ENCODE measurements at places on chromosomes 2 and 18.
A peak's percentile ranks its signal among the peaks of the same experiment; 100 is the strongest.

DNA sequence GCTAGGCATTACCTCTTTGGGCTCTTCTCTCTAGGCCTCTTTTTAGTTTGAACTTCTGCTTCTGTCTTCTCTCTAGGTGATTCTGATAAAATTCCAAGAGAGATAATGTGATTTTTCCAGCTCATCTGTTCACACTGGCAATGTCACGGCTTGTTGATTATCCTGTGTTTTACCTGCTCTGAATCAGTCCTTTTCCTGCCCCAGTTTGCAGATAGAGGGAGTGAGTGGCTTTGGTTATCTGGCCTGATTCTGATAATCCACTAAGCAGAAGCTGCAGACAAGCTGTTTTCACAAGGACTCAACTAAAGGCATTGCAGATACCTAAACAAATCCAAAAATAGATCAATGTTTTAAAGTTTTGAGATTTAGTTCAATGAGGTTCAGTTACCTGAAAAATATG lies 111.9 kb downstream of the DCC start:
- H3K27ac ChIP-seq, result no peak overlapping the region
- no peak overlapping the region for H3K4me3 ChIP-seq
- no peaks in the 10 kb centered on the region for H3K4me1 ChIP-seq

DNA sequence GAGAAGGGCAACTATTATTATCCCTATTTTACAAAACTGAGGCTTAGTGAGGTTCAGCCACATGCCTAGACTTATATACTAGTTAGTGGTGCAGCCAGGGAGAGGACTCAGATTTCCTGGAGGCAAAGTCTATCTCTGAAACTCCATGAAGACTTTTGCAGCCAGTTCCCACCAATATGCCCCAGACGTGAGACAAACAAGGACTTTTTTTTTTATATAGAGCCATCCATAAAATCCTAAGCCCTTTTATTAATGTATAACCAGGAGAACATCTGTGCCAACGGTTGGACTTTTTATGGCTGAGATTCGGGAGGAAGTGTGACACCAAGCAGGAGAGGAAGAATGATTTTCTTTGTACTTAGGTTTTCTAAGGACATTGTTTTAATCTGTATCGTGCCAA lies 29.9 kb downstream of the LIPG start:
- H3K4me1 ChIP-seq, result no peaks in the 10 kb centered on the region
- no peak overlapping the region for H3K4me3 ChIP-seq
- no peak for DNase-seq
- no peak overlapping the region for H3K27ac ChIP-seq
- no peaks in the 10 kb centered on the region for H3K27me3 ChIP-seq
- H3K36me3 ChIP-seq, result no peaks in the 10 kb centered on the region

DNA sequence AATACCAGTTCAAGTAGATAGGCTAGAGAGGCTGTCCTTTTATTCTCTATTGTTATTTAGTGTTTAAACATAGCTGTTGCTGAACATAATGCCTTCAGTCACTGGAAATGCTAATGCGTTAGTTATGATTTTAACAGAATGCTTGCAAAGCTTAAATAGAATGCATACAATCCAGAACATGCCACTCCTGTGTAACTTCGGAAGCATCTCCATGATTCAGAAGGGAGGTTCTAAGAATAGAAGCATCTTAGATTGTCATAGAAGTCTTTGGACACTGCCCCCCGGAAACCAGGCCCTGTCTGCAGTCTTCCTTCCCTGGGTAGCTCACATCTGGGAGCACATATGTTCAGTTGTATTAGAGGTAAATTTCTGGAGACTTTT lies 73.2 kb downstream of the ZNF532 start:
- no peak overlapping the region for H3K4me3 ChIP-seq
- no peaks in the 10 kb centered on the region for H3K4me1 ChIP-seq

- no peaks in the 10 kb centered on the region for H3K36me3 ChIP-seq
- no peaks in the 10 kb centered on the region for H3K4me1 ChIP-seq
- no peak overlapping the region for H3K27ac ChIP-seq
- no peak overlapping the region for H3K4me3 ChIP-seq
- no peaks in the 10 kb centered on the region for H3K27me3 ChIP-seq
Observed at GRCh38 chr2:216546641-216547403, 48.2 kb downstream of the RPL37A start.

- no peaks in the 10 kb centered on the region for H3K27me3 ChIP-seq
- no peak overlapping the region for H3K27ac ChIP-seq
- no peaks in the 10 kb centered on the region for H3K36me3 ChIP-seq
- no peaks in the 10 kb centered on the region for H3K4me1 ChIP-seq
- H3K4me3 ChIP-seq, result no peak overlapping the region
Observed at GRCh38 chr18:10064267-10064666, 150.5 kb downstream of the VAPA start.

DNA sequence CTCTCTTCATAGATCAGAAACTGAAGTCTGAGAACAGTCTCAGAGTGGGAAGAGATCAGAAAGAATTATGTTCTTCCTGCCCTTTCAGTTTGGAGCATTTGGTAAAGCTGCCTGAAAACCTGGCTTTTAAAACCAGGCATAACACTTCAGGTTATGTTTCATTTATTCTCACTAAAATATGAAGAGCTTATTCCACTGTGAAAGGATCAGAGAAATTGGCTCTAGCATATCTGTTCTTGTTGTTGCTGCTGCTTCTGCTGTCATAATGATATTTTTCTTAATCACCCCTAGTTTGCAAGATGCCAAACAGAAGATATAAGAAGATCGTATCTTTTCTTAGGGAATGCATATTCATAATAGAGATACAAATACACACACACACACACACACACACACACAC lies 476.9 kb downstream of the XIRP2 start:
- no peak overlapping the region for H3K27ac ChIP-seq
- H3K36me3 ChIP-seq, result no peaks in the 10 kb centered on the region
- H3K4me1 ChIP-seq, result no peaks in the 10 kb centered on the region

GRCh38 chr2:128416109-128416785 lies 97.6 kb upstream of the HS6ST1 start:
- DNase-seq, result no peak
- no peaks in the 10 kb centered on the region for H3K36me3 ChIP-seq
- no peak overlapping the region for H3K4me3 ChIP-seq
- no peaks in the 10 kb centered on the region for H3K4me1 ChIP-seq
- no peaks in the 10 kb centered on the region for H3K27me3 ChIP-seq

DNA sequence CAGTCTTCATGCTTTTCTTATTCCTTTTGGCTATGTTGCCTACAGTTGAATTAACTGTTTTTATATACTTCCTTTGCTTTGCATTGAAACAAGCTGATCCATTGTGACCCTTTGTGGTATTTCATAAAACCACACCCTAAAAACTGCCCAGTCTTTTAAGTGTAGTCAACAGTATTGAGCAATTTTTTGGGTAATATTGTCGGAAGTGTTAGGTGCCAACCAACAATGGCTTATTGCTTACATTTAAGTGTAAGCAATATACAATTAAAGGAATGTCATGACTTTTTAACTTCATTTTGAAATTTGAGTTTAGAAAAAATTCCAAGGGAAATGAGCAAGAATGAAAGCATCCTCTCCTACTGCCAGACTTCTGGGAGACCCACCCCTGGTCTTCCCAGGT lies 174.1 kb downstream of the NEDD4L start:
- no peaks in the 10 kb centered on the region for H3K36me3 ChIP-seq
- 0 out of 2 replicates have a peak, but pooled peaks cover 7% of the 10 kb centered on the region for H3K4me1 ChIP-seq
- no peak for DNase-seq
- H3K27me3 ChIP-seq, result no peaks in the 10 kb centered on the region
- no peak overlapping the region for H3K4me3 ChIP-seq
- H3K27ac ChIP-seq, result no peak overlapping the region

DNA sequence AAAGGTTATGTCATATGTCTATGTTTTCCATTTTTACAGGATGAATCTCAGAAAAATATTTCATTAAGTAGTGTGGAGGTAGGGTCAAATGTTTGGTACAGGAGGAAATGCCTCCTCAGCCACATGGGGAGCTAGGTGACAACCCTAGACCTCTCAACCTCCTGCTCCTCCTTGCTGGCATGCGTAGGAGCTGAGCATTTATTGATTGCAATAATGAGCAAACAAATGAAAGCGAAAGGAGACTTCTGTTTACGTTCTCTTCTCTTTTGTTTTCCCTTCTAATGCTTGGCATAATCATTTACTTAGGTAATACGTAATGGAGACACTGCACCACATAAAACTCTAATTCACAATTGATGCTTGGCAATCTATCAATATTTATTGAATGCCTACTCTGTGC lies 95.1 kb upstream of the CCBE1 start:
- no peaks in the 10 kb centered on the region for H3K36me3 ChIP-seq
- DNase-seq, result no peak
- no peak overlapping the region for H3K27ac ChIP-seq
- no peaks in the 10 kb centered on the region for H3K27me3 ChIP-seq
- H3K4me3 ChIP-seq, result no peak overlapping the region
- H3K4me1 ChIP-seq, result no peaks in the 10 kb centered on the region

GRCh38 chr2:71801556-71801955 lies 346.1 kb downstream of the CYP26B1 start:
- no peak for DNase-seq
- no peaks in the 10 kb centered on the region for H3K27me3 ChIP-seq
- H3K27ac ChIP-seq, result no peak overlapping the region
- no peak overlapping the region for H3K4me3 ChIP-seq
- no peaks in the 10 kb centered on the region for H3K4me1 ChIP-seq
- no peaks in the 10 kb centered on the region for H3K36me3 ChIP-seq

- DNase-seq, result no peak
- no peak overlapping the region for H3K27ac ChIP-seq
- H3K27me3 ChIP-seq, result no peaks in the 10 kb centered on the region
- H3K36me3 ChIP-seq, result no peaks in the 10 kb centered on the region
- H3K4me1 ChIP-seq, result no peaks in the 10 kb centered on the region
Observed at GRCh38 chr2:69084492-69084891, 71.5 kb downstream of the ANTXR1 start.

DNA sequence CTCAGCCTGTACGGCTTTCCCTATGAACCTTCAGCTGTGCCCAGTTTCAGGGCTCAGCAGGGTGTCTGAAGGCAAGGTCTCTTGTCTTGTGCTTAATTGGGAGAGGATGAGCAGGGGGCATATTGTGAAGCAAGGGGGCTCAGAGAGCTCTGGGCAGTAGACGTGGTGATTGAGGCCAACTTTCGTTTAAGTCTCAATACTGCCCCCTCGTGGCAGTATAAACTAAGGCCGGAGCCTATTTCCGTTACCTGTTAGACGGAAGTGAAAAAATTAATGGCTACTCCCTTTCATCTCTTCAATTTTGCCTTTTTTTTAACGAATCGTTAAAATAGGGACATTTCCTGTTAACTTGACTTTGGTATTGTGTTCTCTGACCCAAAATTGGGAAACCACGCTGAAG lies 193.4 kb downstream of the TDRD15 start:
- H3K4me1 ChIP-seq, result no peaks in the 10 kb centered on the region
- H3K27me3 ChIP-seq, result no peaks in the 10 kb centered on the region
- peak; percentile 52 for DNase-seq
- no peak overlapping the region for H3K4me3 ChIP-seq
- no peaks in the 10 kb centered on the region for H3K36me3 ChIP-seq
- H3K27ac ChIP-seq, result no peak overlapping the region

GRCh38 chr2:195313962-195314361 lies 343.1 kb upstream of the SLC39A10 start:
- no peak for DNase-seq
- H3K27ac ChIP-seq, result no peak overlapping the region
- H3K4me1 ChIP-seq, result no peaks in the 10 kb centered on the region
- H3K36me3 ChIP-seq, result no peaks in the 10 kb centered on the region

DNA sequence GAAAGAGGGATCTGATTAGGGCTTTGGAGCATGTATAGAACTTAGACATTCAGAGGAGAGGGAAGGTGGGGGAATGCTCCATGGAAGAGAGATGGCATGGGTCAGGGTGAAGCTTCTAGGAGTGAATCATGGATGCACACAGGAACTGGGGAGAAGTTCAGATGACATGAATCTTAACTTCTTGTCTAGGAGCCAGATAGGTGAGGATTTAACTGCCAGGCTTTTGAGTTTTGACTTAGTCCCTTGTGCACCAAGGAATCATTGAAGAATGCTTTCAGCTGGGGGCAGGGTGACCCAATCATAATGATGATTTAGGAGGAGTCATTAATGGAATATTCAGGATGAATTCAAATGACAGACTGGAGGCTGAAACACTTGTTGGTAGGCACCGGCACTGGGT lies 48.7 kb downstream of the ACYP2 start:
- H3K27ac ChIP-seq, result no peak overlapping the region
- H3K4me1 ChIP-seq, result no peaks in the 10 kb centered on the region
- no peaks in the 10 kb centered on the region for H3K36me3 ChIP-seq
- no peaks in the 10 kb centered on the region for H3K27me3 ChIP-seq
- DNase-seq, result no peak

- H3K4me1 ChIP-seq, result peaks cover 31% of the 10 kb centered on the region
- H3K4me3 ChIP-seq, result peak overlapping the region; percentile 49
- no peaks in the 10 kb centered on the region for H3K27me3 ChIP-seq
- H3K27ac ChIP-seq, result peak overlapping the region; percentile 81
Observed at GRCh38 chr2:201263779-201264178, 3.4 kb downstream of the CASP8 start.

DNA sequence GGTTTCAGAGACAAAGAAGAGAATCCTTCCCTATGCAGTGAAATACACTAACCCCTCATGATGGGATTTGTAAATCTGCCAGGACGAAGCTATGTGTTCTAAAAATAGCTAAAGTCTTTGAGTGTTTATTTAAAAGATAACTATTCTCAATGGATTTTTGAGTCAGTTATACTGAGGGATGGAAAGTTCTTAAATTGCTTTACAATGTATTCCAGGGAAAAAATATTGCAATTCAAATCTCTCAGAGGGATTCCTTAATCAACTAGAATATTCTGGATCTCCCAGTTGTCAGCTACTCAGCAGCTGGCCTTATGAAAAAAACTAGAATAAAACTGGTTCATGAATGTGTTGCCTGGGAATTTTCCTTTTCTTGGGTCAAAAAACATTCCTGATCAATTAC lies 312.4 kb downstream of the PLCL1 start:
- DNase-seq, result no peak
- no peaks in the 10 kb centered on the region for H3K27me3 ChIP-seq
- no peaks in the 10 kb centered on the region for H3K36me3 ChIP-seq
- H3K27ac ChIP-seq, result no peak overlapping the region
- no peak overlapping the region for H3K4me3 ChIP-seq

- DNase-seq, result no peak
- no peak overlapping the region for H3K4me3 ChIP-seq
- H3K27me3 ChIP-seq, result no peaks in the 10 kb centered on the region
- no peaks in the 10 kb centered on the region for H3K36me3 ChIP-seq
Observed at GRCh38 chr18:8381821-8382459, 227.3 kb upstream of the RAB12 start.

- H3K27ac ChIP-seq, result no peak overlapping the region
- DNase-seq, result no peak
- H3K36me3 ChIP-seq, result no peaks in the 10 kb centered on the region
- H3K4me3 ChIP-seq, result no peak overlapping the region
- peaks cover 12% of the 10 kb centered on the region for H3K4me1 ChIP-seq
- no peaks in the 10 kb centered on the region for H3K27me3 ChIP-seq
Observed at GRCh38 chr2:45708501-45708900, 57.0 kb downstream of the PRKCE start.

Data from MM.1S (cell line).